Heart right ventricle (tissue), 16 donors: ENCODE measurements at places on chromosomes 1 and 21.

GRCh38 chr1:6581561-6582305 is 1.9 kb downstream of the ZBTB48 start:
- H3K4me1 ChIP-seq, result peaks cover 52% of the 10 kb centered on the region
- H3K27ac ChIP-seq, result peak overlapping the region; percentile 94
- peaks cover 14% of the 10 kb centered on the region for H3K36me3 ChIP-seq
- no peak for DNase-seq
- no peak overlapping the region for H3K4me3 ChIP-seq

DNA sequence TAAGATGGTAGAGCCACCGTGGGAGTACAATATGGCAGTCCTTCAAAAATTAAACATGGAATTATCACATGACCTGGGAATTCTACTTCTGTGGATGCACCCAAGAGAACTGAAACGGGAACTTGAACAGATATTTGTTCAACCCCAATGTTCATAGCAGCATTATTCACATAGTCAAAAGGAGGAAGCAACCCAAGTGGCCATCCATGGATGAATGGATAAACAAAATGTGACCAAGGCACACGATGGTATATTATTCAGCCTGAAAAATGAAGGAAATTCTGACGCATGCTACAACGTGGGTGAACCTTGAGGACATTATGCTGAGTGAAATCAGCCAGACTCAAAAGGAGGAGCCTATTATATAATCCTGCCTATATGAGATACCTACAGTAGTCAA is 22.8 kb upstream of the LAPTM5 start:
- H3K27me3 ChIP-seq, result peaks cover 14% of the 10 kb centered on the region
- H3K4me3 ChIP-seq, result no peak overlapping the region
- peaks cover 4% of the 10 kb centered on the region for H3K4me1 ChIP-seq
- H3K27ac ChIP-seq, result peak overlapping the region; percentile 80
- no peak for DNase-seq

- H3K27me3 ChIP-seq, result no peaks in the 10 kb centered on the region
- no peak overlapping the region for H3K27ac ChIP-seq
- H3K4me3 ChIP-seq, result no peak overlapping the region
- no peak for DNase-seq
These were observed 37.8 kb downstream of the SGIP1 start for GRCh38 chr1:66571789-66572188.

- H3K4me1 ChIP-seq, result no peaks in the 10 kb centered on the region
- H3K27ac ChIP-seq, result no peak overlapping the region
- no peak for DNase-seq
- no peak overlapping the region for H3K4me3 ChIP-seq
- H3K27me3 ChIP-seq, result no peaks in the 10 kb centered on the region
- H3K36me3 ChIP-seq, result peaks cover 28% of the 10 kb centered on the region
These were observed 17.0 kb downstream of the RRP1B start for GRCh38 chr21:43676391-43676790.

DNA sequence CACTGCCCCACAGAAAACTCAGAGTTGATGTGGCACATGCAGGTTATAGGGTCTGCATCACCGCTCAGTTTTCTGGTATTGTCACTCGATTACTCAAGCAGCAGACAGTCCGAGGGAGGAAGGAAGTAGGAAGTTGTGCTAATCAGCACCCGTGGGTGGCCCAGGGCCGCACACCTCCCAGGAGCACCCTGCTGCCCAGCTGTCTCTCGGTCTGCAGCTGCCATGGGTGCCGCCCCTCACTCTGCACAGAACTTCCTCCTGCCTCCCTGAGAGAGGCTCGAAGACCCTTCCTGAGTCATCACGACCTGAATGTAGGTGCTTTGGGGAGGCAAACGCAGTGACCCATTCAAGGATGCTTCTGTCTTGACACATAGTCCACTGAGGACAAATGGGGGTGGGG is 4.2 kb upstream of the TFF3 start:
- H3K27ac ChIP-seq, result no peak overlapping the region
- H3K27me3 ChIP-seq, result no peaks in the 10 kb centered on the region
- H3K4me3 ChIP-seq, result no peak overlapping the region
- H3K4me1 ChIP-seq, result no peaks in the 10 kb centered on the region

GRCh38 chr1:157096881-157097280 is 2.7 kb downstream of the ETV3L start:
- H3K36me3 ChIP-seq, result no peaks in the 10 kb centered on the region
- H3K4me3 ChIP-seq, result no peak overlapping the region
- peaks cover 6% of the 10 kb centered on the region for H3K4me1 ChIP-seq

- peaks cover 8% of the 10 kb centered on the region for H3K4me1 ChIP-seq
- DNase-seq, result no peak
- no peak overlapping the region for H3K4me3 ChIP-seq
These were observed 59.6 kb downstream of the LUZP1 start for GRCh38 chr1:23108918-23109533.
